ENCODE measurements at places on chromosomes 16 and 17. TPM values are rescaled to one million over a fixed set of nuclear protein-coding genes. Genes with fewer than 3 reads are reported as not detected.

- no peak for DNase-seq
Measured at GRCh38 chr17:9668517-9668916, 23.2 kb downstream of the USP43 start.

DNA sequence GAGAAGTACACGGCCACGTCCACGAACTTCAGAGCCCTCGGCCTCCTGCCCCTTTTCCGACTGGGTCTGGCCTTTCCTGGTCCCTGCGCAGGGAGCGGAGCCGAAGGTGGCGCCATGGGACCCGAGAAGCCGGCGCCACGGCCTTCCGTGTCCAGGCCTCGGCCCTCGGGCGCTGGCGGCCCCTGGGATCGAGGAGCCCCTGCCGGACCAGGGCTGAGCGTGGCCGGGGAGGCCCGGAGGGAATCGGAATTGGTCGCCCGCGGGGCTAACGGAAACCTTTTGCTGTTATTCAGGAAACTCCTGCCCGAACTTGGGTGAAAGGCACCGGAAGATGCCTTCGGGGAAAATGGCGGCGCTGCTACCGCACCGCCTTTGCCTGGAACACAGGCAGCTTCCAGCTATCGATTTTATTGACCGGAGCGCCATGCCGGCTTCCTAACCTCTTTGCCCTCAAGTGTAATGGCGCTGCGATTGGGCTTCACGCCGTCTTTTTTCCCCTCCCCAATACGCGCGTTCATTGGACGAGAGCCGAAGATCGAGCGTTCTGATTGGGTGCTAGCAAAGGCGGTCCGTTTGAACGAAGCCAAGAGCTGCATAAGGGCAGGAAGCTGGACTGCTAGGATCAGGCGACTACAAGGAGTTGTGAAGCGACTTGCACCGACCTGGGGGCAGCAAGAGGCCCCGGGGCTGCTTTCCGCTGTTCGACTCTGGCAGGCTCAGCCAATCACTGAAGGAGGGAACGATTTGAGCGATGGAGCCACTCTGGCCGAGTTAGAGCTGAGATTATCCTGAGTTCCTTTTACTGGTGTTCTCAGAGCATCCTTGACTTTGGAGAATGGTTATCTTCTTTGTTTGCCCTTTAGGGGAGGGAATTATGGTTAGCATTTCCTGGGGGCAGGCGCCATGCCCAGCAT lies at the start of gene ZNF689:
Gene ZNF689, minus strand, starts transcription at position 464 of the 914 bp plus-strand sequence. Its CDS starts 348 bp downstream, at position 116.
- DNase-seq: peak; percentile 93

DNA sequence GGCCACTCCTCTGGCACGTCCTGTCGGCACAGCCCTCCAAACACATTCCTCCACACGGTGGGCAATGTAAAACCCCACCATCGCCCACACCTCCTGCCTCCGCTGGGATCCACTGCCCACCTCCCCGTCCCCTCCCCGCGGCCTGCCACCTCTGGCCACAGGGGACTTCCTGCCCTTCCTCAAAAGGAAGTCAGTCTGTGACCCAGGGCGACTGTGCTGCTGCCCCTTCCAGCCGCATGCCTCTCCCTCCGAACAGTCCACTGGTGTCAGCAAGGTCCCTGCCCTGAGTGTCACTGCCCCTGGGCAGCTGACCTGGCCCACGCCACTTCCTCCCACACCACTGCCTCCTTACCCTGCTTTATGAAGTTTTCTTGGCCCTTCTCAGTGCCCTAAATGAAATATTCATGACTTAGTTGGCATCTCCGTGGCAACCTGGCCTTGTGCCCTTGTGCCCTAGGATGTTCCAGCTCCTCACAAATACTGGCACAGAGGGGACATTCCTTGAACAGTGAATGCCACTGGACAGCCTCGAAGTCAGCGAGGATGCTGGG lies 2.0 kb downstream of the PLD6 start:
- no peak for DNase-seq

- DNase-seq: no peak
Measured at GRCh38 chr17:62017496-62017895, 47.6 kb downstream of the MED13 start.

GRCh38 chr16:46857368-46857945 lies 26.5 kb upstream of the C16orf87 start:
- DNase-seq: no peak

- DNase-seq: peak; percentile 69
Measured at GRCh38 chr17:54900457-54901229, at the start of gene TOM1L1. Gene TOM1L1, plus strand, starts transcription at chr17:54900852. Its CDS starts 14 bp downstream, at chr17:54900866.

GRCh38 chr17:75496005-75496404 lies 19.3 kb downstream of the CASKIN2 start:
- DNase-seq: no peak

- no peak for DNase-seq
Measured at GRCh38 chr16:30884760-30885159, 9.1 kb downstream of the BCL7C start.

- DNase-seq: no peak
Measured at GRCh38 chr17:78725448-78726021, 56.5 kb downstream of the CYTH1 start.

CACNG5 gene
- total RNA-seq: not detected

TNFSF12 gene
- 31.0 TPM for total RNA-seq

COX11 gene
- 45.4 TPM for total RNA-seq

COPRS gene
- total RNA-seq: 55.3 TPM

ALDH3A1 gene
- 0.21 TPM for total RNA-seq
